ENCODE measurements at places on chromosomes 4 and X. TPM values are rescaled to one million over a fixed set of nuclear protein-coding genes. Genes with fewer than 3 reads are reported as not detected.
A peak's percentile ranks its signal among the peaks of the same experiment; 100 is the strongest.

DNA sequence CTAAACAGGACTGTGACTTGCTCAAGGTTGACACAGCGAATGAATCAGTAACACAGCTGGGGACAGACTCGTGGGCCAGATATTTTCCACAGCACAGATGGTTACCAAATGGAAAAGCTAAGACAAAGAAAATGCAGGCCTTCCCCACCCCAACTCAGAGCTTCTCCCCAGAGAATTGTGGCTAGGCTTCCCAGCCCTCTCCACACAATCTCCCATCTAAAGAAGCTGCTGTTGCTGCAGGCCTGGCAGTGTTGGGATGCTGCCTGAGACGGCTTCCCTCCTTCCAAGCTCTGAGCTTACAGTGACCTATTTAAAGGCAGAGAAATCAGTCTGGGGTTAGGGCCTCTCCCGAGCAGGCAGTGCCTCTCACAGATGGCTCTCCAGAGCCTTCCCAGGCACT lies 46.5 kb upstream of the PGRMC1 start:
- peak; percentile 30 for DNase-seq

DNA sequence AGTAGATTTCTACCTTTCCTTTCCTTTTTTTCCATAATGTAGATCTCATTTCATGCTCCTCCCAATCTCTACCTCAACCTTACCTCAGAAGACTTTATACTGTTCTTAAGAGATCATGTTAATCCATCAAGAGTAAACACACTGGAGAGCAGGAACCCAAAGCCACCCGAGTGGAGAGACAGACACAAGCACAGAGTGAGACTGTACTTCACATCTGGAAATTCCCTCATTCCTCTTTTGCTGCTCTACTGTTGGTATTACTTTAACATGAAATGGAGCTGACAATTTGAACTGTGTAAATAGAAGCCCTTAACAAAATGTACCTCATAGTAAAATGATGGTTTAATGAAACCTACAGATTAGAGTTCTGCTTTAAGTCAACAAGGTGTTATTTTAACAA lies 105.7 kb upstream of the RASGEF1B start:
- no peak for DNase-seq

The UGT2B17 gene
- total RNA-seq: not detected

GRCh38 chrX:55818673-55819375 lies 101.3 kb downstream of the RRAGB start:
- DNase-seq: no peak

GRCh38 chr4:98657531-98658286 lies 702 bp downstream of the TSPAN5 start:
- DNase-seq: peak; percentile 69

GRCh38 chr4:61514991-61515390 lies 314.9 kb downstream of the ADGRL3 start:
- no peak for DNase-seq

The MAGEB10 gene
- total RNA-seq: not detected

- DNase-seq: no peak
Observed at GRCh38 chrX:99095965-99096635, 1314.0 kb downstream of the PCDH19 start.

DNA sequence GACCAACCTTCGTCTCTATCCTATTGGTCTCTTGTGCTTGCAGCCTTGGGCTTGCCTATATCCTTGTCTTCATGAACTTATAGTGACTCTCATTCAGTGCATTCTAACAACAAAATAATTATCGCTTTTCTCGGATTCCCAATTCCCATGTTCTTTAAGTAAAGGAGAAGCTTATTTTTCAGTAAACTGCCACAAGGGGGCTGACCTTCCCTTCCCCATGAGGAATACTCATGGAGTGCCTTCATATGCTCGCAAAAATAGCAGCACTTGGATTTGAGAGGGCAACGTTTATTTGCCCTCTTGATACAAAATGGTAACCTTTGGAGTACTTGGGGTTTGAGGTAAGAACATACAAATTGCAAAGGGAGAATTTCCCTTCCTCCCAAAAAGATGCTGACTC lies 183.2 kb upstream of the TENT5D start:
- no peak for DNase-seq

DNA sequence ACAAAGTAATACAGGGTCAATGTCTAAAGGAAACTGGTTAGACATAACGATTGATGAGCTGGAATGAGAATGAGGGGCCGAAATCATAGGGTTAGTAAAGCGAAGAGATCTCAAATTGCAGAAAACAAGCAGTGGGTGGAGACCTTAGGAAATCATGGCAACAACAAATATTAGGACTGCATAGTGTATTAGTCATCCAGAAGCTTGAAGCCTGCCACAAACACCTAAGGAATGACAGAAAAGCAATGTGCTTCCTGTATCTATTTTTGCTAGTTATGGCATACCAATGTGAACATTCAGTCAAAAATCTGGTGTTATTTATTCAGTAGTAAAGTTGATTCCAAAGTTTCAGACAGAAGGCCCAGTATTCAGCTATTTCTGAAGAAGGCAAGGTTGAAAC lies 410.9 kb upstream of the CT83 start:
- no peak for DNase-seq

DNA sequence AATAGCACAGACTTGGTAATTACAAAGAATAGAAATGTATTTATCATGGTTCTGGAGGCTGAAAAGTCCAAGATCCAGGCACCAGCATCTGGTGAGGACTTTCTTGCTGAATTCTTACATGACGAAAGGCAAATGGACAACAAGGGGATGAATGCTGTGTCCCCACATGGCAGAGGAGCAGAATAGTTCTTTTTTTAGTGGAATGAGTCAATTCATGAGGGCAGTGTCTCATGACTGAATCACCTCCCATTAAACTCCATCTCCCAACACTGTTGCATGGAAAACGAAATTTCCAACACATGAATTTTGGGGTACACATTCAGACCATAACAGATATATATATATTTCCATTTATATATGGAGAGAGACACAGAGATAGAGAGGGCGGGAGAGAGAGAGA lies 628.3 kb downstream of the TRIML1 start:
- no peak for DNase-seq

- no peak for DNase-seq
Observed at GRCh38 chrX:23662853-23663252, 4.4 kb upstream of the PRDX4 start.

The SPANXB1 gene
- not detected for total RNA-seq

GRCh38 chr4:54102531-54103106 lies 2.7 kb downstream of the GSX2 start:
- DNase-seq: no peak

DNA sequence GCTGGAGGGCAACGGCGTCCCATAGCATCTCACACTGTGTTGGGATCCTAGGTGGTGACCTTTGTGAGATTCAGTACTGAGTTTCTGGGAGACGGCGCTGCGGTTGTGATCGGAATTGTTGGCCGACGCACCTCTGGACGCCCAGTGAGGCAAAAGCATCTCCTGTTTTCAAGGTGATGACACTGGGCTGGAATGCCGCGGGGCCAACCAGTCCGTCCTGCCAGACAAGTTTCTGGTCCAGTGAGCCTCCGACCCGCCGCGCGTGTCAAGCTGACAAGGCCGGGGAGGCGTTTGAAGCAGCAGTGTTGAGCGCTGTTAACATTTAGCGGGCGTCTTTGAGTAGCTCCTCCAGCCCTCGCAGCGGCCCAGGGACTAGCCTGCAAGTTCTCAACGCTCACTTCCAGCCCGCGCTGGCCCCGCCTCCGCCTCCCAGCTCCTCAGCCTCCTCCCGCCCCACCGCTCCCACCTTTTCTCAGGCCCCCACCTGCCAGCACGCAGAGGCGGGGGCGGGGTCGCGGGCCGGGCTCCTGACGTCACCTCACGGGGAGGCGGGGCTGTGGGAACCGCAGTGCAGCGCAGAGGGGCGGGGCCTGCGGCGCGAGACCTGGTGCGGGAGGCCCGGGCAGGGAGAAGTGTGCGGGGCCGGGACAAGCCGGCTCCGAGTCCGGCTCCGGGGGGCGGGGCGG lies 482 bp upstream of the CDS1 start:
- peak; percentile 92 for DNase-seq

DNA sequence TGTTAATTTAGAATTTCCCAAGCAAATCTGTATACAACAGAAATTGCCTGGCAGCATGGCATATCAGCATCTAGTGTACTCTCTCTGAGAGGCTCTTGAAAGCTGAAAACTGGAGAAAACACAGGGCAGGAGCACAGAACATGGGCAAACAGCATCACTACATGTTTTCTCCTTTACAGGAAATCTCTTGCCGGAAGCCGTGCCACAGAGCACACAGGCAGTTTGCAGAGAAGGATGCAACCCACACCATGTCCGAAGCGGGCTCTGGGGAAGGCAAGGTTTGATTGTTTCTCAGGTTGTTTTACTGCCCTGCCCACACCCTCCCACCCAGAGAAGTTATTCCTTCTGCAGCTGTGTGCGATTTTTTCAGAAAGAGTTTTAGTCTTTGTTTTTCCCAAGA lies 41.1 kb upstream of the FAM9C start:
- no peak for DNase-seq

DNA sequence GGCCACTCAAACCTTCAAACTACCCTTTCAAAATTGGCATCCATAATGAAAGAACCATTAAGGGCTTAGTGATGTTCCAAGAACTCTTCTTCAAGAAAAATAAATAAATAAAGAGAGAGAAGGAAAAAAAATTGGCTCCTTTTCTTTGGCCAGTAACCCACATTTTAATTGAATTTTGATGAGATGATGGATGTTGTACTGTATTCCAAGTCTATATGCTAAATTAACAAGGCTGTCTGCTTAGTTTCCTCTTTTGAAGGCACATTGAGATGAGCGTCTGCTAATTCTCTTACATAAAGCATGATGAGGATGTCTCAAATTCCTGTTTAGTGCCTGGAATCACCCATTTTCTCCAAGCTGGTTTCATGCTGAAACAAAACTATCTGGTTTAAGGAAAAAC lies 33.4 kb downstream of the PHOX2B start:
- DNase-seq: no peak

Data from glutamatergic neuron (in vitro differentiated cells).